ENCODE measurements at places on chromosomes 11 and 22. TPM values are rescaled to one million over a fixed set of nuclear protein-coding genes. Genes with fewer than 3 reads are reported as not detected.

The POTEH gene
- not detected for total RNA-seq

The RAG2 gene
- total RNA-seq = not detected

The TRIM6 gene
- total RNA-seq = 8.6 TPM

DNA sequence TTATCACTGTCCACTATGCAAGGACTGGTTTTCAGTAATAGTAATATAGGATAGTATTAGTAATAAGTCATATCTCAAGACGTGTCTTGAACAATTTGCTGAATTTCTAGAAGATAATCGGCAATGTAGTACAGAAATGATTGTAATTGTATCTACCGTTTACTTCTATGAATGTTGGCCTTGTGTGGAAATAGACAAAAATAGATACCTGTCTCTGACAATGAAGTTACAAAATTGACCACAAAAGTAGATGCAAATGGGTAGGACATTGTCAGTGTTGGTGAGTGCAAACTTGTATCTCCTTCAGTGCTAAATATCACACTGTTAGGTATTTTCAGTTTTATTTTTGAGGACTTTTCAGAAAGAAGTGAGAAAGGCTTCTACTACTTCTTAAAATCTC, 43.1 kb downstream of the SVIP start:
- no peak for DNase-seq

- no peak for DNase-seq
These were observed 80.2 kb downstream of the PRR5L start for GRCh38 chr11:36376009-36376887.

DNA sequence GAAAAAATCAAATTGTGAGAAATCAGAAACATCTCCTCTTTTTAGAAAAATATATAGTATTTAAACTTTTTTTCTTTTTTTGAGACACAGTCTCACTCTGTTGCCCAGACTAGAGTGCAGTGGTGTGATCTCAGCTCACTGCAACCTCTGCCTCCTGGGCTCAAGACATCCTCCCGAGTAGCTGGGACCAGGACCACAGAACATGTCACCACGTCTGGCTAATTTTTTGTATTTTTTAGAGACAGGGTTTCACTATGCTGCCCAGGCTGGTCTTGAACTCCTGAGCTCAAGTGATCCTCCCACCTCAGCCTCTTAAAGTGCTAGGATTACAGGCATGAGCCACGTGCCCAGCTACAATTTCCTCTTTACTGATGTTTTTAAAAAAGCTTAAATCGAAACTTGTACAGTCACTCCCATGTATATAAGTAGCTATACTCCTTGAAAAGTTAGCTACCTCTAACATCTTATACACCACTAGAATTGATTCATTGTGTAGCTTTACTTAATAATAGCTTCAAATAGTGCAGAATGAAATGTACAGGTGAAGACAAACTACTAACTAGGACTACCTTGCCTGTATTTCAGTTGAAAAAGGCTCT, 10.3 kb downstream of the EIF4G2 start:
- DNase-seq = no peak
